SJSA1 (cell line): ENCODE measurements at places on chromosomes 6 and 20.

GRCh38 chr6:106064756-106065155, 21.4 kb upstream of the PRDM1 start:
- DNase-seq: no peak

DNA sequence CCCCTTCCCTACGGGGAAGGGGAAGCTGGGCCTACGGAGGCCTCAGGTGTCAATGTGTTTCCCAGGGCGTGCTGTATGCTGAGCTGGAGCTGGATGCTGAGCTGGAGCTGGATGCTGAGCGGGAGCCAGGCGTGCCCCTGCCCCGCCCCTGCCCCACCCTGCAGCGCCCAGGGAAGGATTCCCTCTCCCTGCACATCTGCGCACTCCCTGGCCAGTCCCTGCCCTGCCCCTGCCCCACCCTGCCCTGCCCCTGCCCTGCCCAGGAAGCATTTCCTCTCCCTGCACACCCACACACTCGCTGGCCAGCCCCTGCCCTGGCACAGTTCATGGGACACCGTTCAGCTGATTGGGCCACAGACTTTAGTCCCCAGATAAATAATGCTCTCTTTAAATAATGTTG, 196.8 kb downstream of the SMOC2 start:
- no peak for DNase-seq

GRCh38 chr6:5562277-5562676, 301.0 kb downstream of the FARS2 start:
- no peak for DNase-seq

- no peak for DNase-seq
Observed at GRCh38 chr6:99589290-99589672, 17.4 kb upstream of the PRDM13 start.

DNA sequence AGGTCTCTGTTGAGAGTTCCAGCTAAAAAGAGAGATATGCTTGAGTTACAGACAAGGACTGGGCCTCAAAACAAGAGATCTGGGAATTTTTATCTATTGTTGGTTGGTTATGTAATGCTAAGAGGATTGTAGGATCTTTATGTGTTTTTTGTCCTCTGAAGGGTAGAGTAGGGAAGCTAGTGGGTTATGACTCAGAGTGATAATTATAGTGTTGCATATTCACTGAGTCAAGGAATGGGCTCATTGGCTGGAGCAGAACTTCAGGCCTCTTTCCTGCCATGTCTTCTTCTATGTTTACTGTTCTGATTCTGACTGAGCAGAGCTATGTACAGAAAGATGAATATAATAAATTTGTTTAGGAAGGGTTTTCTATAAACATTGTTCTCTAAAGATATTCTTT, 66.1 kb upstream of the NOX3 start:
- DNase-seq: no peak

DNA sequence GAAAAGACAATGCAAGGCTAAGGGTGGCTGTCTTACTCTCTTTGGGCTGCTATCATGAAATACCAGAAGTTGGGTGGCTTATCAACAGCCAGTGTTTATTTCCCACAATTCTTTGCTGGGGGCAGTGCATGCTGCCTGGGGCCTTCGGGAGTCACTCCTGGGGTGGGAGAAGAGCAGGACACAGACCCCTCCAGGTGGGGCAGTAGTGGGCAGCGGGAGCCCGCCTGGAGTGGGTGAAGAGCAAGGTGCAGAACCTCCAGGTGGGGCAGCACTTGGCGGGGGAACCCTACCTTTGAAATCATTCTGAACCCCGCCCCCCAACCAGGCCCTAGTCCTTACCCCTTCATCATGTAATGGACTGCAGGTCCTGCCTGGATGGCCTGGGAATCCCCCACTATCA, 69.6 kb upstream of the THBS2 start:
- DNase-seq: no peak

DNA sequence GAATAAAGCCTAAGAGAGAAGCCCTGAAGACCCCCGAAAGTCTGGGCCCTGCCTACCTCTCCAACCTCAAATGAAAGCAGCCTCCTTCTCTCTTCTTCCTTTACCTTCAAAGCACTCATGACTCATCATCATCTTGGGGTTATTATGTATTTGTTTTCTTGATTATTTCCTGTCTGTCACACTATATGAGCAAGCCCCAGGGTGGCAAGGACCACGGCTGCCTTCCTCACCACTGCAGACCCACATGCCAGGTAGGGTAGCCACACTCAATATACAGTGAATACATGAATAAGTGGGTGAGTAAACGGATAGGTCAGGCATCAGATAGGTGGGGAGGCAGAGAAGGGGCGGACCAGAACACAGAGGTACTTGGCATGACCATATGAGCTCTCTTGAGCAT, 8.8 kb downstream of the WFDC3 start:
- no peak for DNase-seq

GRCh38 chr20:59671661-59672471, 67.5 kb downstream of the PHACTR3 start:
- peak; percentile 31 for DNase-seq

- no peak for DNase-seq
Observed at GRCh38 chr6:3352678-3353077, 93.9 kb downstream of the PSMG4 start.

DNA sequence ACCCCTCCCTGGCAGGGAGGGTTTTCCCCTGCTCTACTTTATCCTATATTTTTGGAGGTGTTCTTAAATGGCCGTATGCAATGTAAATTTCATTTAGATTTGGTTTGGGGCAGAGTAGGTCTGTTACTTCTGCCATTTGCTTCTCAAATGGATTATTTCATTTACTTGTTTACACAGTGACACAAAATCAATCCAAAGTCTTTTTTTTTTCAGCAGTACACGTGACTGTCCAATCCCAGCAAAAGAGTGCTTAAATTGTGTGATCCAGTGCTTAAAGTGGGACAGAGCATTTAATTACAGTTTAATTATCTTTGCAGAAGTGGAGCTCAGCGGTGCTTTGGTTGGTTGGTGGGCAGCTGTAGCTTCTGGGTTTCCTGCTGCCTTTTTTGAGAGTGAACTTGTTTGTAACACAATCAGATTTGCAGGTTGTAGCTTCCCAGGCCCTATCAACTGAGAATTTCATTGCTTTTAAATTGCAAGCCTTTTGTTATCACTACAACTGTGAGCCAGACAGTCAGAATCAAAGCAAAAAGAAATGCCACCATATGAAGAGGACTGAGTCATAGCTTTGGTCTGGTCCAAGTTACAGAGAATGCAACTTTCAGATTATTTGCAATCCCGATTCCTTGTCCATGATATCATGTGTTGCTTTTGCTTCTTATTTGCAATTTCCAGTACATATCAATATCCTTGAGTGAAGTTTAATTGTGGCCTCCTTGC, 216.9 kb downstream of the DOK5 start:
- DNase-seq: no peak

- no peak for DNase-seq
Observed at GRCh38 chr6:121335087-121336008, 1.1 kb upstream of the TBC1D32 start.

DNA sequence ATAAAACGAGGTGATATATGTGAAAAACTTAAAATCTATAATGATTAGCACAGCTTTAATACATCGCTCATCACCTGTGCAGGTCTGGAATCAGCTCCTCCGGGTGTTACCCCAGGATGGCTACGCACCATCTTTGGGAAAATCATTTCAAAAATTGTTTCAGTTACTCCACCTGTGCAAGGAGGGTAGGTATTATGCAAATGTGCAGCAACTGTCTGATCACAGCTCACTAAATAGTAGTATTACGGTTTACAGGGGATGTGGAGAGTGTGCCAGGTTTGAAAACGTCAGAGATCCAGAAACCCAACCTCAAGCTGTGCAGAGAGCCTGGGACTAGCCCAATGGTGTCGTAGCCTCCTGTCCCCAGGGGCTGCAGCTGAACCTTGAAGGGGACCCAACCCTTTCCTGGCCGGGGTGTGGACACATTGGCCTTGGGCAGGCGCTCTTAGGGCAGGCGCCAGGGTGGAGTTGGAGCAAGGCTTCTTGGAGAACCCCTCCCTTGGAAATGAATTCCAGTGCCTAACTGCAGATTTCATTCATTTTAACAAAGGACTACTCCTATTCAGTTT, 24.2 kb upstream of the SGK1 start:
- DNase-seq: no peak

GRCh38 chr20:17533396-17533795, 2.2 kb upstream of the BFSP1 start:
- DNase-seq: peak; percentile 34

- DNase-seq: no peak
Observed at GRCh38 chr6:151372164-151372563, 19.2 kb downstream of the ZBTB2 start.

GRCh38 chr20:62946918-62947317, 5.6 kb upstream of the SLC17A9 start:
- no peak for DNase-seq

DNA sequence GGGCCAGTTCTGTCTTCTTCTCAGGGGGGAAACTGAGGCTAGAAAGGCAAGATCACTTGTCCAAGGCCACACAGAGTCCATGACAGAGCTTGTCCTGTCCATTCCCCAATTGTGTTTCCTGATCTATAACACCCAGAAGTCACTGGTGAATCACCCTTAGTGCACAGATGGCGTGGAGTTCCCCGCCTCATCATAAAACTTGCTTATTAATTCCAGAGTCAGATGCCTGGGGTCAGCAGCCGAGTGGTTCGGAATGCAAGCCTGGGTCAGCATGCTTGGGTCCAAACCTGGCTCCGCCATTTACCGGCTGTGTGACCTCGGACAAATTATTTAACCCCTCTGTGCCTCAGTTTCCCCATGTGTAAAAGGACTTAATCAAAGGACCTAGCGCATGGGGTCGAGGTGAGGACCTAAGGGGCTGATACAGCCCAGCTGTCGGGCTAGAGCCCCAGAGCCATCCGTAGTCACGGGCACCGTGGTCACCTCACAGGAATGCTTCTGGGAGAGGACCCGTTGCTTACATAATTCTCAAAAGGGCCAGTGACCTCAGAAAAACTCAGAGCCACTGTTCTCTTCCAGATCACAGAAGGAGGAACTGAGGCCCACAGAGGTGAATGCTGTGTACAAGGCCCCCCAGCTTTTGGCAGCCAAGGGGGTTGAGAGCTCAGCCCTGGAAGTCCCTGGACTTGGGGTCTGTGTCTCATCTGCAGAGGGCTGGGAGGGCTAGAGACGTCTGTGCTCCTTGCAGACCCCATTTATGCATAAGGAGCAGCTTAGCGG, 1.4 kb upstream of the ZBP1 start:
- DNase-seq: no peak

- no peak for DNase-seq
Observed at GRCh38 chr6:147043994-147044477, 160.2 kb upstream of the STXBP5 start.

GRCh38 chr6:16129623-16130401, 926 bp downstream of the MYLIP start:
- DNase-seq: no peak

DNA sequence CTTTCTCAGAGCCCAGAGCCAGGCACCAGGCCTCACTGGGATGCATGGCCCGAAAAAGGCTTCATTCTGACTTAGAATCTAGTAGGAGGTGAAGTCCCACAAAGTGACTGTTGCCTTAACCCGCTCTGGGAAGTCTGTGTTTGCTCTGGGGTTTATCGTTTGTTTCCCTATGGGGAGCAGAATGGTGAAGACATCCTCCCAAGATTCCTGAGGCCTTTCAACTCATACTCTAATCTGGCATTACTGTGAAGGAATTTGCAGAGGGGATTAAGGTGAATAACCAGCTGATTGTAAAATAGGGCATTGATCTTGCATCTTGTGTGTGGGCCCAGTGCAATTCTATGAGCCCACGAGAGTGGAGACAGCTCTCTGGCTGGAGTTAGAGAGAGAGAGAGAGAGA, 67.8 kb downstream of the CDH26 start:
- no peak for DNase-seq

DNA sequence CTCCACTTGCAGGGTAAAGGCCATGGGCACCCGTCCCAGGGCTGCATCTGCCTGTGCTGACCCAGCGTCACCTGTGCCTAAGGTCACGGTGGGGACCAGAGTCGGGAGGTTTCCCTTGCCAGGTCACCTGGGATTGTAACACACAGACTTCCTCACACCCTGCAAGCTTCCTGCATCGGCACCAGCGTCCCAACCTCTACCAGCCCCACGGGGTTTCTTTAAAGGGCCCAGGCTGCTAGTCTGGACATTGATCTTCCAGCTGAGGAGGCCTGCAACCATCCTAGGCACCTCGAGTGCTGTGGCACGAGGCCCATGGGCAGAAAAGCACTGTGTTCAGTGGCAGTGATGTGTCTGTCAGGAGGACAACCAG, 12.6 kb downstream of the ACSS1 start:
- DNase-seq: no peak

GRCh38 chr6:131966443-131966842, 15.3 kb upstream of the CCN2 start:
- peak; percentile 30 for DNase-seq

DNA sequence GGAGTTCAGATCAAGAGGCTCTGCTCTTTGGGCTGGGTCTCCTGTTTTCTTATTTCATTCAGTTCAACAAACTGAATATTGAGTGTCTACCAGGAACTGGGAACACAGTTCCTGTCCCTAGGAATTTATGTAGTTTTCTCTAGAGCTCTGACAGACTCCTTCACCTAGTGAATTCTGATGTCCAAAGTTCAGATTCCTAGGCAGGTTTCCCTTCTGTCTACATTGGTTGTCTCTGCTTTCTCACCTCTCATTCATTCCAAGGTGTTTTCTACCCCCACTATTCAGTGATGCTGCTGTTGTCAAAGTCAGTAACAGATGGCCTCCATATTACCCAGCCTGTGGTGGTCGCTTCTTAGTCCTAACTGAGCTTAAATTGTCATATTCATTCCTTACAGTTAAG, 4.4 kb downstream of the SMIM13 start:
- no peak for DNase-seq

GRCh38 chr6:51489133-51489532, 598.3 kb downstream of the PKHD1 start:
- DNase-seq: no peak

DNA sequence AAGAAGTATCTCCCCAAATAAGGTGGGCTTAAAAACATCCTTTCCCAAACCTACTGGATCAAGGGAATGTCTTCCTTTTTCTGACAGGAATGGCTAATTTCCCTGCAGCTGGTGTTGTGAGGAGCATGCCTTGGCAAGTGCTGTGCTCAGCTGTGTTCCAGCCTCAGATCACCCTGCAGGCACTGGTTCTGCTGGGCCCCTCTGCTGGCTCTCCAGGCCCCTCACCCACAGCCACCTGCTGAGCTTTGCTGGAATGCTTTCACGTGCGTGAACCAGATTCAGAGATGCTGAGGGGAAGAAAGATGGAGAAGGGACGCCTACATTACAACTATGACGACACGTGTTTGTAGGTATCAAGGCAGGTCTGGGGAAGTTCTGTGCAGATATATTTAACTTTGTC, 71.3 kb upstream of the FOXC1 start:
- no peak for DNase-seq

- DNase-seq: peak; percentile 42
Observed at GRCh38 chr6:106439459-106439858, 78.9 kb downstream of the CRYBG1 start.

DNA sequence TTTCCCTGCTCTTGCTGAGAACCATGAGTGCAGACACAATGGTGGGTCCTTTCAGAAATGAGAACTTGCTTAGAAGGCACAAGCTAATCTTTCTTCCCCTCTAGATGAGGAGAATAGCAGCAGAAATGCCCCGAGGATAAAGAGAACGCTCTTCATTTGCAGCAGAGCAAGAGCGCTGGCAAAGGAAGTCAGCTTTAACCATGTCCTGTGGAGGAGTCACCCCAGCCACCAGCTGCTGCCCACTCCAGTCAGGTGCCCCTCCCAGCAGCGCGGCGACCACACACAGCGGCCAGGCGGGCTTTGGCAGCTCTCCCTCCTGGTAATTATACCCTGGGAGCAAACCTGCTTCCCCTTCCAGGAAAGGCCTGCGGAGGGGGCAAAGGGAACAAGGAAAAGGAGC, 42.4 kb upstream of the EMILIN3 start:
- DNase-seq: peak; percentile 81
